ENCODE measurements at places on chromosomes 11 and 22. TPM values are rescaled to one million over a fixed set of nuclear protein-coding genes. Genes with fewer than 3 reads are reported as not detected.

DNA sequence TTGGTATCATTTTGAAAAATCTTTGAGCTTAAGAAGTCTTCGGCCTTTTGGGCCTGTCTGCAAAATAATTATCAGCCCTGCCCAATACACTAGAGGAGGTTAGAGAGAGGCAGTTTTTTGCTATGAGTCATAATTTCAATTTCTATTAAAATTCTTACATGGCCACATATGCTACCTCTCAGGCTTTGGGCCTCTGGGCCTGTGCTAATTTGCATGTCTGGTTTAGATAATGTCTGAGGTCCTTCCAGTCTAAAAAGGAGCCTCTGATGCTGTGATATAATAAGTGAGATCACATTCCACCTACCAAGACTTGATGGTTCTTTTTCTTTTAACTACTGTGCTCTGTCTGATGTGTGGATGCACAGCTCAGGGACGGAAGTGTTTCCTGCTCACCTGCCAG lies 70.8 kb downstream of the KCNJ1 start:
- no peak for DNase-seq

GRCh38 chr22:46929710-46930204 lies 167.3 kb downstream of the TBC1D22A start:
- no peak for DNase-seq

- DNase-seq, result no peak
Observed at GRCh38 chr11:78039391-78039918, 16.4 kb upstream of the KCTD14 start.

- DNase-seq, result no peak
Observed at GRCh38 chr11:62353841-62354240, 16.6 kb downstream of the ASRGL1 start.

DNA sequence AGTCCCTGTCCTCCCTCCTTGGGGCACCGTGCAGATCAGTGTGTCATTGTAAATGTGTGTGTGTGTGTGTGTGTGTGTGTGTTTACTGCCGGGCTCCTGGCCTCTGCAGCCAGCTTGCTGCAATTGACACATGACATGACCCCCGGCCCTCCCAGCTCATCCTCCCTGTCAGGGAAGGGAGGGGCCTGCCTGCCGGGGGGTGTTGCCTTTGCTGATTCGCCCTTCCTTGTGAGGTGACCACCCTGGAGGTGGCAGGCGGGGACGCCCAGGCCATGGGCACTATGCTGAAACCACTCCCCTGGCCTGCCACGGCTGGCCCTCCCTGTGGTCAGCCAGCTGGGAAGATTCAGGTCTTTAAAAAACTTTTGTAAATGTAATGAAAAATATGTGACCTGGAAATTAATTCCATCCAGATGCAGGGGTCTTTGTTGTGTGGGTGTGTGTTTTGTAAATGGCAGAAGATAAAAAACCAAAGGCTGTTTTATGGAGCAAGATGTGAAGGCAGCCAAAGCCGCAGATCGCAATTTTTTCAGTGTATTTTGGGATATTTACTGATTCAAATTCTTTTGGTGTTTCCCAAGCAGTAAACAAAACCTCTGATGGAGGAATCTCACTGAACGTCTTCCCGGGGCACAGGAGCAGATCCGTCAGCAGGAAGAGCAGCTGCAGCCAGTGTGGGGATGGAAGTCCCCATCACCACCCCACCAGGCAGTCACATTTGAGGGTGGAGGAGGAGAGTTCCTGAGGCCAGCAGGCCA lies 23.2 kb downstream of the SHISAL1 start:
- no peak for DNase-seq

DNA sequence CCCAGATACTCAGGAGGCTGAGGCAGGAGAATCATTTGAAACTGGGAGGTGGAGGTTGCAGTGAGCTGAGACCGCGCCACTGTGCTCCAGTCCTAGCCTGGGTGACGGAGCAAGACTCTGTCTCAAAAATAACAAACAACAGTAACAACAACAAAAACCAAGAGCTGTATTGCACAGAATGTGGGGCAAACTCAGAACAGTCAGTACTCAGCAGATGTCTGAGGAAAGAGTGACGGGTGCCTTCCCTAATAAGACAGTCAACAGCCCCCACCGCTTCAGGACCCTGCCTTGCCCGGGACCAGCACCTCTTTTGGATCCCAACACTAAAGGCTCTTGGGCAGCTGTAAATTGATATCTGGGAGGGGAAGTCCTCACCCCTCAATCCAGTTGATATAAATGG lies 40.3 kb downstream of the RIBC2 start:
- no peak for DNase-seq

GRCh38 chr22:28917747-28918549 lies 34.6 kb downstream of the ZNRF3 start:
- DNase-seq, result no peak

DNA sequence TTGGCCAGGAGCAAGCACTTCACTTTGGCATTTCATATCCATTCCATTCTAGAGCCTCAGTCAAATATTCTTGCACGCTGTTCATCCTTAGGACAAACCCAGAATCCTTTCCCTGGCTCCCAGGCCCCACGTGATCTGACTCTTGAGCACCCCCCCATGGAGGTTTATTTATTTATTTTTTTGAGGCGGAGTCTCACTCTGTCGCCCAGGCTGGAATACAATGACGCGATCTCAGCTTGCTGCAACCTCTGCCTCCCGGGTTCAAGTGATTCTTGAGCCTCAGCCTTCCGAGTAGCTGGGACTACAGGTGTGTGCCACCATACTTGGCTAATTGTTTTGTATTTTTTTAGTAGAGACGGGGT lies 12.7 kb upstream of the TSGA10IP start:
- DNase-seq, result no peak

- no peak for DNase-seq
Observed at GRCh38 chr22:49885881-49886280, 32.2 kb downstream of the ZBED4 start.

GRCh38 chr11:106421676-106422292 lies 344.3 kb downstream of the AASDHPPT start:
- no peak for DNase-seq

DNA sequence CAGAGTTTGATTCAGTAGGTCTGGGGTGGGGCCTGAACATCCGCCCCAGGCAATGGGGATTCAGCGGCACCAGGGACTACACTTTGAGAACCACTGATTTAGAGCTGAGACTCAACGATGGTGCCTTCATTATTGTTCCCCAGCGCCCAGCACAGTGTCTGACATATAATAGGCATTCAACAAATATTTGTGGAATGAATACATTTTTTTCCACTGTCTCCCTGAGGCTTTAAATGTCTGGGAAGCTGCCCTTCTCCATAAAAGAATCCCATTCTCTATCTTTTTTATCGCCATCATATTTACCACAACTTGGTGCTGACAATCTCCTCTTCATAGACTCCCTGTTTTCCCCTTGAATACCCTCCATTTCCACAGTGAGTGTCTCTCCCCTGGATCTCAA lies 23.6 kb upstream of the LMO2 start:
- no peak for DNase-seq

DNA sequence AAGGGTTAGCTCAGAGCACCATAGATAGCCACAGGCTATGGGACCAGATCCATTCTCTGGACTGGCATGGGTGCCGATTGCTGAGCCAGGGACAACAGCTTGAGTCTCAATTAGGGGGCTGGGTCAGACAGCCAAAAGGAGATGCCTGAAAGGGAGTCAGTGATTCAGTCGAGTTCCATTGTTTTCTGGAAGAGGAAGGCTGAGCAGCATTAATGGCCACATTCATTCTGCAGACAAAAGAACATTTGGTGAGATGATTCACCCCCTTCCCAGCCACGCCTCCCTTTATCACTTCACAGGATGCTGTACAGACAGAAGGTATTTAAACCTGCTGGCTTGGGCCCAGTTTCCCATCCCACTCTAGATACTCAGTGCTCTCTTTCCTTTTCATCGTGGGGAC lies 131.9 kb downstream of the ADAMTS15 start:
- no peak for DNase-seq

GRCh38 chr11:117959438-117960149 lies 26.6 kb upstream of the IL10RA start:
- DNase-seq, result no peak

DNA sequence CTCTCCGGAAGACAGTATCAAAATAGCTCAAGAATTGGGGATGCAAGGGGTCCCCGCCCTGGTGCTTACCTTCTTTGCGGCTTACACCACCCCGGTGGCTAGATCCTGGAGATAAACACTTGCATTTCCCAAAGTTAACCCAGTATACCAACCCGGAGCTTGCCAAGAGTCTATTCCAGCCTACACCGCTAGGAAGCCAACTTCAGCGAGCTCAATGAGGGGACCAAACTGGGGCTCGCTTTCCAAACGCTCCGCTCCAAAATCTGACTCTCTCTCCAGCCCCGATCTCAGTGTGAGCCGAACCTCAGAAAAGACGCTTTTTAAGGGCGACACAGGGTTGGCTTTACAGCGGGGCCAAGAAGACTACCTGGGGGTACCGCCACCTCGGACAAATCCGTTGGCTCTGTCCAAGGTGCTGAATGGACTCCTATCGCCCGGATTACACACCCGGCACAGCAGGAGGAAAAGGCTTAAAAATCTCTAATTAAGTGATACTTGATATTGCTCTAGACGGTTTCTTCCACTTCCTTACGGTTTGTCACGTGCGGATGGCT lies 20.1 kb upstream of the BDNF start:
- DNase-seq, result no peak

- no peak for DNase-seq
Observed at GRCh38 chr11:131561501-131561900, 191.1 kb downstream of the NTM start.

GRCh38 chr11:62034036-62034338 lies 66.6 kb upstream of the FTH1 start:
- DNase-seq, result no peak

DNA sequence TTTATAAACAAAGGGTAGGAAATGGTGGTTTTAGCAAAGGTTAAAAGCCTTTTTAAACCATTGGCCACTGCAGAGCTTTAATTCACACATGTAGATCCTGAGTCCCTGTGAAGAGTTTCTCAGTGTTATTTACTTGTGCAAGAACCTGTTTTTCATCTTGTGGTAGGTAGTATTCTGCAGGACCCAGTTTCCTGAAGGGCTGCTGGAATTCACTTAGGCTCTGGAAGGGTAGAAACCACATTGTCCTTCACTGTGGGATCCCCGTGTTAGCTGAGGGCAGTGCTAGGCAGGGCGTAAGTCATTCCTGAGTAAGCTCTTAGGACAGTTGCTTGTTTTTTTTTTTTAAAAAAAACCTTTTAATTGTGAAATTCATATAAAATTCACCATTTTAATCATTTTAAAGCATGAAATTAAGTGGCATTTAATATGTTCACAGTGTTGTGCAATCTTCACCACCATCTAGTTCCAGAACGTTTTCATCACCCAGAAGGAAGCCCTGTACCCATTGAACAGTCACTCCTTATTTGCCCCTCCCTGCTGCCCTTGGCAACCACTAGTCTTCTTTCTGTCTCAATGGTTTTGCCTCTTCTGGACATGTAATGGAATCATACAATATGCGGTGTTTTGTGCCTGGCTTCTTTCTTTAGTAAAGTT lies 77.7 kb downstream of the C22orf31 start:
- no peak for DNase-seq

GRCh38 chr11:79508461-79508860 lies 67.6 kb upstream of the TENM4 start:
- no peak for DNase-seq

- DNase-seq, result no peak
Observed at GRCh38 chr11:46279126-46280099, 2.0 kb downstream of the CREB3L1 start.

GRCh38 chr11:27076121-27076589 lies 35.5 kb downstream of the BBOX1 start:
- no peak for DNase-seq

Gene FADS3
- total RNA-seq, result 111 TPM

Gene PDGFB
- total RNA-seq, result 17.1 TPM

Gene RFPL2
- total RNA-seq, result 0.36 TPM

Gene EMID1
- 1.6 TPM for total RNA-seq

Gene VPREB1
- not detected for total RNA-seq

Gene WNT11
- total RNA-seq, result 137 TPM

Gene HIC2
- 5.5 TPM for total RNA-seq

Gene CECR2
- 3.9 TPM for total RNA-seq

Gene OR5AN1
- total RNA-seq, result not detected

Gene TPBGL
- total RNA-seq, result 0.19 TPM

Data from omental fat pad (tissue), 4 donors.